ENCODE measurements at places on chromosomes 12 and 14. TPM values are rescaled to one million over a fixed set of nuclear protein-coding genes. Genes with fewer than 3 reads are reported as not detected.

PPM1H gene
- total RNA-seq, result 2.0 TPM

ZDHHC22 gene
- total RNA-seq, result not detected

MVK gene
- total RNA-seq, result 8.2 TPM

TBK1 gene
- total RNA-seq, result 17.1 TPM

COQ5 gene
- total RNA-seq, result 117 TPM

PLA2G1B gene
- total RNA-seq, result not detected

RTN1 gene
- total RNA-seq, result 4.2 TPM

GPR135 gene
- 10.2 TPM for total RNA-seq

ABCB9 gene
- 8.4 TPM for total RNA-seq

ANO4 gene
- total RNA-seq, result not detected

CEBPE gene
- not detected for total RNA-seq

LRRC10 gene
- total RNA-seq, result not detected

KRT75 gene
- not detected for total RNA-seq

TMEM233 gene
- total RNA-seq, result 0.21 TPM

ATG14 gene
- total RNA-seq, result 12.4 TPM

SMCO2 gene
- not detected for total RNA-seq

TMPRSS12 gene
- not detected for total RNA-seq

PRB4 gene
- total RNA-seq, result not detected

MYF6 gene
- total RNA-seq, result not detected

EIF2B2 gene
- 41.9 TPM for total RNA-seq

LAG3 gene
- 4.4 TPM for total RNA-seq

DYNLL1 gene
- 311 TPM for total RNA-seq

PMCH gene
- not detected for total RNA-seq

SERPINA9 gene
- not detected for total RNA-seq

ATXN7L3B gene
- 31.3 TPM for total RNA-seq

SDR9C7 gene
- total RNA-seq, result 0.26 TPM

PIANP gene
- total RNA-seq, result 1.5 TPM

NCOR2 gene
- total RNA-seq, result 76.5 TPM

SOAT2 gene
- not detected for total RNA-seq

SCN8A gene
- 3.0 TPM for total RNA-seq

RILPL2 gene
- total RNA-seq, result 5.0 TPM

KCNK13 gene
- not detected for total RNA-seq

MDGA2 gene
- not detected for total RNA-seq

SCYL2 gene
- 55.6 TPM for total RNA-seq

VRTN gene
- total RNA-seq, result not detected

KRT71 gene
- not detected for total RNA-seq

KRR1 gene
- 86.6 TPM for total RNA-seq

RNF212B gene
- not detected for total RNA-seq

TEX22 gene
- total RNA-seq, result 3.8 TPM
